ENCODE measurements at places on chromosomes 16 and 17. TPM values are rescaled to one million over a fixed set of nuclear protein-coding genes. Genes with fewer than 3 reads are reported as not detected.

RFNG gene
- 28.4 TPM for total RNA-seq

ACE gene
- total RNA-seq, result 10.6 TPM

WFIKKN1 gene
- 0.10 TPM for total RNA-seq

KRTAP29-1 gene
- not detected for total RNA-seq

DUXB gene
- total RNA-seq, result not detected

CRHR1 gene
- total RNA-seq, result not detected

ACSM2A gene
- not detected for total RNA-seq

CLDN7 gene
- 0.15 TPM for total RNA-seq

MFAP4 gene
- not detected for total RNA-seq

PARD6A gene
- total RNA-seq, result 12.2 TPM

ADAMTS18 gene
- not detected for total RNA-seq

TNP2 gene
- total RNA-seq, result not detected

All from activated CD4-positive, alpha-beta memory T cell treated with anti-CD3 and anti-CD28 coated beads, Interleukin-2, amount 10 ng/mL, durations not matched to agents 7 days and 5 days (primary cell).